Camera-type eye (tissue), 1 donor: ENCODE measurements at places on chromosomes 5 and 9. TPM values are rescaled to one million over a fixed set of nuclear protein-coding genes. Genes with fewer than 3 reads are reported as not detected.

FAM169A gene
- total RNA-seq: 92.8 TPM

FBP1 gene
- total RNA-seq: 1.9 TPM

PIP5KL1 gene
- total RNA-seq: 3.2 TPM

FOXD4L5 gene
- 0.22 TPM for total RNA-seq

OTULINL gene
- total RNA-seq: 12.1 TPM
